Hair follicular keratinocyte (primary cell): ENCODE measurements at places on chromosomes 3 and 15. TPM values are rescaled to one million over a fixed set of nuclear protein-coding genes. Genes with fewer than 3 reads are reported as not detected.

Gene FILIP1L
- 4.4 and 8.0 TPM in 2 replicates for total RNA-seq

Gene LDHAL6B
- total RNA-seq = not detected in 2 replicates

Gene GABRA5
- not detected in 2 replicates for total RNA-seq

Gene GRAMD1C
- total RNA-seq = 2.6 and 7.8 TPM in 2 replicates

Gene COMMD4
- total RNA-seq = 76.2 and 115 TPM in 2 replicates

Gene PARP3
- 5.7 and 5.9 TPM in 2 replicates for total RNA-seq

Gene IGDCC3
- total RNA-seq = not detected in 2 replicates

Gene PCBP4
- total RNA-seq = 44.2 and 57.0 TPM in 2 replicates

Gene INKA1
- 26.6 and 28.2 TPM in 2 replicates for total RNA-seq
